ENCODE measurements at places on chromosomes 7 and 10.

GRCh38 chr10:62634576-62634975 lies 169.9 kb upstream of the ADO start:
- no peak for DNase-seq

- DNase-seq: no peak
Measured at GRCh38 chr10:112815269-112816032, 134.6 kb upstream of the TCF7L2 start.

DNA sequence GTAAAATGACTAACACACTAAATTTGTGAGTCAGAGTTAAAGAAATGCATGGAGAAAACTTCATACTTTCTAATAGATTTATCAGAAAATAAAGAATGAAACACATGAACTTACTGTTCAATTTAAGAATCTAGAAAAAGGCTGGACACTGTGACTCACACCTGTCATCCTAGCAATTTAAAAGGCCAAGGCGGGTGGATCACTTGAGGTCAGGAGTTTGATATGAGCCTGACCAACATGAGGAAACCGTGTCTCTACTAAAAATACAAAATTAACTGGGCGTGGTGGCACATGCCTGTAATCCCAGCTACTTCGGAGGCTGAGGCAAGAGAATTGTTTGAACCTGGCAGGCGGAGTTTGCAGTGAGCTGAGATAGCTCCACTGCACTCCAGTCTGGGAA lies 1106.2 kb upstream of the LRRN3 start:
- no peak for DNase-seq

GRCh38 chr10:88537322-88537721 lies 45.8 kb downstream of the RNLS start:
- DNase-seq: no peak

DNA sequence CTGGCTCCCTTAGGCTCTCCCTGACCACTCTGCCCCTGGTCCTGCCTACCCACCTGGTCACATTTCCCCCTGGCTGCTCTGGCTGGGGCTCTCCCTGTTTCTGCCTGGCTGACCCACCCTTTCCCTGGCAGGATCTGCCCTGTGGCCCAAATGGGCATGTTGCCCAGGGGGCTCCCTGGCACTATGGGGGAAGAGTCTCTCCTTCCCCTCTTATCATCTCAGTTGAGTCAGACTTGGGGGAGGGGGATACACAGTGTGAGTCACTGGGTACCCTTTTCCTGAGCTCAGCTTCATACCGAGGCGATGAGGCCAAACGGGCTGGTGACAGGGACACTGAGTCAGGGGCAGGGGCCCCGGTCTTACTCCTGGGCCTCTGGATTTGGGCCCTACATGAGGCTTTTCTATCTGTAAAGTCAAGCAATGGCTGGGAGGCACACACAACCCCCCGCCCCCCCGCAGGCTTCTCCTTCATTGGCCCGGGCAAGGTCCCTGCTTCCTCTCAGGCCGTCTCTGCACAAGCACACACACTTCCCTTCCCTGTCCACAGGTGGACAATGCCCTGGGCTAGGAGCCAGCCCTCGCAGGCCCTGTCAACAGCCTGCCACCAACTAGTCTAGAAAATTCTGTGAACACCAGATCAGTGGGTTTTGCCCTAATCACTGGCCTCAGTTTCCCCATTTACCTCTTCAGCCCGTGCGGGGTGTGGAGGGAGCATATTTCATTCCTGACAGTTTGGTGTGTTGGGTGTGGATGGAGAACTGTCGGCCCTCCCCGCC lies 627 bp upstream of the FLNC start:
- no peak for DNase-seq
